ENCODE measurements at places on chromosomes 1 and 21.

DNA sequence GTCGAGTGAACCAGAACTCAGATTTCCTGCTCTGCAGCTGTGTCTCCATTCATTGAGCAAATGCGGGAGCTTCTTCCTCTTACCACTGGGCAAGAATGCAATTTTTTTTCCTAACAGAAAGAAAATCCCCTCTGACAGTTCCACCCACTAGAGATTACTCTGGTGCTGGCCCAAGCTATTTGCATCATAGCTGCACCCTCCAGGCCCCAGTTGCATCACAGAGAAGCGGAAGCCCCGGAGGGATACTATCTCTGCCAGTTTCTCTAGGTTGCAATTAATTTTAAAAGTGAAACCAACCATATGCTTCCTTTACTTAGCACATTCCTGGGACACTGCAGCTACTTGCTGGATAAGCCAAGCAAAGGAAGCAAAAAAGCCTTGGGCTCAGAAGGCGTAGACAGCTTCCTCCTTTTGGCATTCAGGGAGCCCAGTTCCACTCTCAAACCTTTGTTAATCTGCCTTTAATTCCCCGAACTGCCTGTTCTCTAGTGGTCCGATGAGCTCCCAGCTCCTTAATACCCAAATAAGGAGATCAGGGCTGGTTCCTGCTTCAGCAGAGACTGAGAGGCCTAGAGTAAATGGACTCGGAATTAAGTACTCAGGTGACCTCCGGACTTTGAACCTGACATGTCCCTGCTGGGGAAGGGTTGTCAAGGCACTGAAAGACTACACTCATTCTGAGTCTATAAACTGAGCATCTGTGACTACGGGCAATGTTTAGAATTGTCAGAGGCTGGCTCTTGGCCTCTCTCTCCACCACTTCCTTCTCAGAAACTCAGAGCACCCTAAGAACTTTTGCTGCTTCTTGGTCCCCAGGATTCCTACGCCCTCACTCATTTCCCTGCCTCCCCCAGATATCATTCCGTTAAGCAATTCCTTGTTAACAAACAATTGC, 72.5 kb upstream of the TNFSF18 start:
- DNase-seq = no peak

- DNase-seq = no peak
Measured at GRCh38 chr1:207312604-207312920, 8.9 kb upstream of the CD55 start.

GRCh38 chr1:42815941-42816584, 859 bp upstream of the ERMAP start:
- no peak for DNase-seq

GRCh38 chr1:74549932-74550331, 37.5 kb upstream of the LRRC53 start:
- no peak for DNase-seq

DNA sequence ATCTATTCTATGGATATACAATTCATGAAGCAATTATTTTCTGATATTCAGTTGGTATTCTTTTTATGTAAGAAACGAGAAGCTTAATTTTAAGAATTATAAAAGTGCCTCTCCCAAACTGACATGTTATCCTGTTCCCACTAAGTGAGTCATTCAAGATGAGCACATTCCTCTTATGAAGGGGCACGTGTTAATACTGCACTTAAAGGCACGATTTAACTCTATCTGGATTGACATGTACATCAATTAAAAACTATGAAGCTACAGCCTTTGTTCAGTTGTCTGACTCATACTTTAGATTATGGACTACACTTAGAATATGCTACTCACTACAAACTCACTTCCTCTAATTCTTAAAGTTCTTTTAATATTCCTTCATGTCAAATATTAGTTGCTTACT, 111.6 kb downstream of the CYYR1 start:
- no peak for DNase-seq

DNA sequence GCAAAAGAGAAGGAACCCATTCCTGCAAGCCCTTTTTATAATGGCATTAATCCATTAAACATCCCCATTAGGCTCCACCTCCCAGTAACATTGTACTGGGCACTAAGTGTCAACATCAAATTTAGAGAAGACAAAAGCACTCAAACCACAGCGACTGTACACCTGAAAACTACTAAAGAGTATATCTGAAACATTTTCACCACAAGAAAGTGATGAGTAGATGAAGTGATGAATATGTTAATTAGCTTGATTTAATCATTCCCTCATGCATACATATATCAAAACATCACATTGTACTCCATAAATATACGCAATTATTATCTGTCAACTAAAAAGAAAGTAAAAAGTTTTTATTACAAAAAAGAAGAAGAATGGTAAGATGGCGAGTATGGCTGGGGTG, 26.4 kb downstream of the ACP6 start:
- DNase-seq = no peak

DNA sequence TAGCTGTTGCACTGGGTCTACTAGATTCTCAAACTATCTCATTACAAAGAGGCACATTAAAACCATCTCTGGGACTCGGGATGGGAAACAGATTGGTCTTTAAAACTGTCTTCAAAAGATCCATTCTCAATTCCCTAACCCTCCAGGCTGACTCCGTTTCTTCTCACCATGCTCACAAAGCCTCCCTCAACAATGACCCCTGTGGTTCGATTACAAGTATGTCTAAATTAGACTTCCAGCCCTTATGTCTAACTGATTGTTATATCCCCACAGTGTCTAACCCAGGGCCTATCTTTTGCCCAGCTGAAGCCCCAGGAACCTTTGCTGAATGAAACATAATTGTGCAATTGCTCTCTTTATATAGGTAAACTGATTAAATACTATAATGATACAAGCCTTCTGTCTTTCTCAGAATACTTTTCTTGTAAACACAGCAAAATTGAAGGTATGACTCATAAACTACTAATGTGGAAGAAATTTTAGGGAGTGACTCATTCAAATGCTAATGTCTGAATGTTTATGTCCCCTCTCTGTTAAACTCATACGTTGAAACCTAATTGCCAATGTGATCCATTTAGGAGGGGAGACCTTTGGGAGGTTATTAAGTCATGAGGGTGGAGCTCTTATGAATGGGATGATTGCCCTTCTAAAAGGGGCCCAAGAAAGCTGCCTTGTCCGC, 65.6 kb upstream of the DAB1 start:
- no peak for DNase-seq

DNA sequence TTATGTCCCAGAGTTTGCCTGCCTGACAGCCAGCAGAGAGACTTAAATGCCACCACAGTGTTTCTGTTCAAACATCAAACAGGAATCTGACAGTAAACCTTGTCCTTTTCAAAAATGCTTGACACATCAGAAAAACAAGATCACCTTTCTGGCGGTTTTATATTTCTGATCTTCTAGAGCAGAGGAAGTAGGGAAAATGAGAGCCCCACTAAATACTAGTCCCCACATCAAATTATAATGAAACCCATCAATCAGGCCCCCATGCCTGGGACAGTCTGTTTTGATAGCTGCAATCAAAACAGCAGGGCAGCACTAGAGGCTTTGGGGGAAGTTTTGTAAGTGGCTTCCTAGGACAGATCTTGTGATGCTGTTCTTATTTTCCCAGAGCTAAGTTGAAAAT, 129.3 kb downstream of the CNIH3 start:
- no peak for DNase-seq

- DNase-seq = no peak
Measured at GRCh38 chr21:36070999-36071398, 1.2 kb downstream of the CBR1 start.

GRCh38 chr1:60255565-60255964, 182.0 kb upstream of the C1orf87 start:
- DNase-seq = no peak
